ENCODE measurements at places on chromosomes 7 and 10.

DNA sequence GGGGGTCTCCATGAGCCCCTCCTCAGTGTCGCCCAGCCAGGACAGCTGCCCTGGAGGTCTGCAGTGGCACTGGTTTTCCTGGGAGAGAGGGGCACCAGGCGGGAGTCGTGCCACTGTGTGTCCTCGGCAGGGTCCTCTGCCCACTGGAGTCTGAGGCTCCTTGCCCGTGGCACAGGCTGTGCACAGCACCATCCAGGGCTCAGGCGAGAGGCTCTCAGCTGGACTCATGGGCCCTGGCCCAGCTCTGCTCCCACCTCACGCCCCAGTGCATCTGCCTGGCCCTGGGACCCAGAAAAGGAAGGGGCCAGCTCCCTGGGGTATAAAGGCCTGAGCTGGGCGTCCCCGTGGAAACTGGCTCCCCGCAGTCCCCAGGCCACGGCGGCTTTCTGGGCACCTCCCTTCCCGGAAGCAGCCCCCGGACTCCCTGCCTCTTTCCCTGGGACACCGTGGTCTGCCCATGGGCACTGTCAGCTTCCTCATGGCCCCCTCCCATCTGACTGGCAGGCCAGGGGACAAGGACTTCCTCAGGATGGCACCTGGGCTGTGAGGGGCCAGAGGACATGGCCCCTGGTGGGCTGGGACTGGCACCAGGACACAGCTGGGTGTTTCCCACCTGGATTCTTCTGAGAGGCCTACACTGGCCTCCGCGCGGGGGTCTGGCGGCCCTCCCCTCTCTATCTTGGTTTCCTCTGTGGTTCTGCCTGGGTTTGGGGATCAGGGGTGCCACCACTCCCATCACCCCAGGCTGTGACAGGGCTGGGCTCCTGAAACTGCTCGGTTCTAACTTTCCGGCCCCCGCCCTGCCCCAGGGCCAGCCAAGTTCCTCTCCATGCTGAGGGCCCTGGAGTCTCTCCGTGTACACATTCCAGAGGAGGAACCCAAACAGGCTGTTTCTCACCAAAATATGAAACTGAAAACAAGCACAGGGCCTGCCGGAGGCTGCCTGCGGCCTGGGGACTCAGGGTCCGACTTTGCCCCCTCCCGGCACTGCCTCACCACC, 5.5 kb downstream of the FOXL3 start:
- no peak for DNase-seq

- no peak for DNase-seq
Observed at GRCh38 chr10:60315311-60315710, 74.4 kb downstream of the ANK3 start.

DNA sequence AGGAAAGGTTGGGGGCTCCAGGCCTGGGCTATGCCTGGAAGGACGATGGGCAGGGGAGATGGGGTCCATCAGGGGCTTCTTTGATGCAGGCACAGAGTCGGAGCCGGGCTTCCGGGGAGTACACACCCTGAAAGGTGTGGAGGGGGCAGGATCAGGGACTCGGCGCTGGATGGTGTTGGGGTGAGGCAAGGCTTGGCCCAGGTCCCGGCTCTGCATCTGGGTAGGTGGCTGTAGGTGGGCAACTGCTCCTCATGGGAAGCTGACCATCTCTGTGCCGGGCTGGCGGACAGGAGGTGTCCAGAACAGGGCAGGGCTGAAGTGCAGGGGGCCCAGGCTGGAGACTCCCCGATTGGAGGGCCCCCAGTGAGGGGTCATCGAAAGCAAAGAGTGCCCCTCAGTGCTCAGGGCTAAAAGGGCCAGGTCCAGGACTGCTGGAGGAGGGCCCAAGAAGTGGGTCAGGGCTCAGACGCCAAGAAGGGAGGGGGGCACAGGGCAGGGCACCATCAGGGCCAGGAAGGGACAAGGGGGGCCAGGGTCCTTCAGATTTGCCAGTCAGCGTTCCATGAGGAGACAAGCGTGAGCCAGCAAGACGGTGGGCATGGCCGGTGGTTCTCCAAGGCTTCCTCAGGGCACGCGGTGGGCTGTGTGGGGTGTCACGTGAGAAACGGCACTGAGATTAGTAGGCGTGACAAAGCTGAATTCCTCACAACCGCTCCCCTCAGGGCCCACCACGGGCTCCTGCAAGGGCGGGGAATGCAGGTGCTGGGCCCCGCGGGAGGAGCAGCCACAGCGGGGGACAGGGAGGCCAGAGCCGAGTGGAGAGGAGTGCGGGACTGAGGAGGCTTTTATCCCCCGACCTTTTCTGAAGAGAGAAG, 97.0 kb downstream of the BMS1 start:
- no peak for DNase-seq

DNA sequence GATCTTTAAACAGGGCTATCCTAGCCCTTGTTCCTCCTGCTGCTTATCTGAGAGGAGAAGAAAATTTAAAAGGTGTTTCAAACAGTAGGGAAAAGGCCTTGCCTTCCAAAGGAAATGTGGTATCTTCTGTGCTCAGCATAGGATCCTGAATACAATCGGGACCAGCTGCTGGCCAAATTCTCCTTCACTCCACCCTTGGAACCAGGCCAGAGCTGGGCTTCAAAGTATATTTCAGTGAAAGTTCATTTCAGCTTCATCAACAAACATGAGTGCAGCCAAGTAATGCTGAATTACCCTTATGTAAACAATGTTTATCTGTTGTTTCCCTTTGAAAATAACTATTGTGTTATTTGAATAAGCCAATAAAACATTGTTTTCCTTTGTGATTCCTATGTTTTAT, 146.5 kb upstream of the MEOX2 start:
- DNase-seq: no peak

DNA sequence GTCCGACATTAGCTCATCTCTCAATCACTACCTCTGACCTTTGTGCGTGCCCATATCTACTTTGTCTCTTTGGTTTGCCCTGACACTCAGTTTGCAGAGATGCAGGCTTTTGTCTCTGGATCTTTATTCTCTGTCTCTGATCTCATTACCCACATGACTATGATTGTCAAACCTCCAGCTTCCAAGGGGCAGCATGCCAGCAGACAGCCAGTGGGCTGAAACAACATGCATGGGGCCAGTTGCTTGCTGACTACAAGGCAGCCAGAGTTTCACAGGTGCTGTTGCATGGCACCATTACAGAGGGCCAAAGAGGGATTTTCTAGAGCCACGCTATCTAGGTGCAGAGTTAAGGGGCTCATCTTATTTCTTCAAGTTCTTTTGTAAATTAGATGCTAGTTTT, 146.2 kb downstream of the SPAG6 start:
- DNase-seq: no peak

- DNase-seq: no peak
Observed at GRCh38 chr10:14074062-14074884, 256.5 kb downstream of the FRMD4A start.

GRCh38 chr10:110563132-110563531, 4.4 kb upstream of the SMC3 start:
- no peak for DNase-seq

GRCh38 chr7:51369746-51370145, 53.1 kb upstream of the COBL start:
- no peak for DNase-seq

DNA sequence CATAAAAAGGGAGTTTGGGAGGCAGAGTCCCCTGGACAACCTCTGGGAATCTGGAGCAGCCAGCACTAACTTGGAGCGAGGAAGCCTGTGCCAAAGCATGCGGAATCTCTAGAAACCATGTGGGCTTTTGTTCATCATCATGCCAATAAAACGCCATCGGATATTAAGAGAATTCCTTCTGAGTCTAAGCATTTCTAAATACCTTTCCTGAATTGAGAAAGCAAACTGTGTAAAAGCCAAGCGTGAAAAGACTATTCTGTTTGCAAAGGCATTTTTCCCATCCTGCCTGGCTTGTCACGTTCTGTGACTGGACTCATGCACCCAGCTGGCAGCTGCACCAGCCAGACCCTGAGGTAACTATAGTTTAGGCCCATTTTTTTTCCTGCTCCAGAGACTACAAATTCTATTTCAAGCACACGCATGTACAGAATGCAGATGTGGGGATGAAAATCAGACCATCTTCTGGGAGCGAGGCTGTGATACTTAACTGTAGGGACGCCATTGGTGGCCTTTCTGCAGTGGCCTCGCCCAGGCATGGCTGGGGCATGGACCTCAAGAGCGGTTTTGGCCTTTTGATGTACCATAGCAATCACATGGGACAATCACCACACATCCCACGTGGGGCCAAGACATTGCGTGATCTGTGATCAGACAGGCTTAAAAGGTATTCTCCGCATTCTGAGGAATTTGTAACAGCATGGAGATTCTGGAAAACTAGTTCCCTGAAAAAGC, 218.9 kb downstream of the KIAA1217 start:
- no peak for DNase-seq

DNA sequence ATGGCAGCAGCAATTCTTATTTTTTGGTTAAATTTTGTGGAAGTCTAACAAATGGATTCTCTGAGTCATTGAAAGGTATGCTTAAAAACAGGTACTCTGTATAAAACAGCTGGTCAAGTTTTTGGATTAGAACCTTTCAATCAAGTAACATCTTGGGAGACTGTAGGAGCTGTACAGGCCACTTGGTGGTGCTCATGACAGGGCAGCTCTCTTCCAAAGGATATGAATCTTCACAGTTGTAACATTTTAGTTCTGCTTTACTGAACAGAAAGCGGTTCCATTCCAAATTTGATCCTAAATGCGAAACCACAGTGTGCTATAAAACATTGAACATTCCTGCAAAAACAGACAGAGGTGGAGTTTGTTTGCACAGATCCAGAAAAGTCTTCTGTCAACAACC, 44.5 kb upstream of the AGR3 start:
- no peak for DNase-seq

DNA sequence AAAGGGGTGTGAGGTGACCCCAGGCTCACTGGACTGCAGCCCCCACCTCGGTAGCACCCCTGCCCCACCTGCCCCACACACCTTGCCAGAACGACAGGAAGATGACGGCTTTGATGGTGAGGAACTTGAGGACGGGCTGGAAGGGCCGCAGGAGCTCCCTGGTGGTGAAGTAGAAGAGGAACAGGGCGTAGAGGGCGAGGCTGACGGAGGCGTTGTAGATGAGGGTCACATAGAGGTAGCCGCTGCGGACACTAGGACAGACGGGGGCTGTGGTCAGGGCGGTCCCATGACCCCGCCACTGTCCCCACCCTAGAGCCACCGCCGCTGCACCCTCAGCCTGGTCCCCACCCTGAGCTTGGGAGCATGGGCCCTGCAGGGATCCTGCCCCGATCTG, 7.6 kb downstream of the TMEM184A start:
- no peak for DNase-seq

GRCh38 chr7:108083980-108084379, 46.2 kb downstream of the LAMB4 start:
- no peak for DNase-seq

DNA sequence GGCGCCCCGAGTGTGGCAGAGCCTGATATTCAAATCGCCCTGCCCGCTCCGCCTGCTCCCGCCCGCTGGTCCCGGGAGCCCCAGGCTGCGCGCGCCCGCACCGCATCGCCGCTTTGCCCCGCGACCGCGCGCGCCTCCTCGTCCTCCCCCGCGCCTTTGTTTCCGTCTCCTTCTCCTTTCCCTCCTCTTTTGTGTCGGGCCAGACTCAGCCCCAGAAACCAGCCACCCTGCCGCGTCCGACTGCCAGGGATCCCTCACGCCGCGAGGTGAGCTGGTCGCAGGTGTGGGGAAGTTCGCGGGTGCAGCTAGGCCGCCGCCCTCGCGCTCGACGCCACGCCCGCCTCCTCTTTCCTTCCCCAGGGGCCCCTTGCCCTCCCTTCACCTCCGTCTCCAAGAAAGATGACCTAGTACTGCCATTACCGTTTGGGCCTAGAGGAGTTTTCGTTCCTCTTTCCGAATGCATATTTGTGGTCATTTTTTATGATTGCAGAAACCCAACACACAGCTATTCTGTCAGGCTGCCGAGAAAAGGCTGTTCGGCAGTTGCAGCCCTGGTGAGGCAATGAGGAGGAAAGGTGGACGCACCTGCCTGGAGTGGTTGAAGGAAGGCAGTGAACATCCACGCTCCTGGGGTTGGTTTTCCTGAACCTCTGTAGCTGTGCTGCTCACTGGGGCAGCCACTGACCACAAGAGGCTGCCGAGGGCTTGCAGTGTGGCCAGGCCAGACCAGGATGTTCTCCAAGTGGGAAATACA, 107.3 kb downstream of the SNX10 start:
- DNase-seq: no peak

GRCh38 chr10:125102246-125102645, 58.1 kb downstream of the CTBP2 start:
- no peak for DNase-seq

DNA sequence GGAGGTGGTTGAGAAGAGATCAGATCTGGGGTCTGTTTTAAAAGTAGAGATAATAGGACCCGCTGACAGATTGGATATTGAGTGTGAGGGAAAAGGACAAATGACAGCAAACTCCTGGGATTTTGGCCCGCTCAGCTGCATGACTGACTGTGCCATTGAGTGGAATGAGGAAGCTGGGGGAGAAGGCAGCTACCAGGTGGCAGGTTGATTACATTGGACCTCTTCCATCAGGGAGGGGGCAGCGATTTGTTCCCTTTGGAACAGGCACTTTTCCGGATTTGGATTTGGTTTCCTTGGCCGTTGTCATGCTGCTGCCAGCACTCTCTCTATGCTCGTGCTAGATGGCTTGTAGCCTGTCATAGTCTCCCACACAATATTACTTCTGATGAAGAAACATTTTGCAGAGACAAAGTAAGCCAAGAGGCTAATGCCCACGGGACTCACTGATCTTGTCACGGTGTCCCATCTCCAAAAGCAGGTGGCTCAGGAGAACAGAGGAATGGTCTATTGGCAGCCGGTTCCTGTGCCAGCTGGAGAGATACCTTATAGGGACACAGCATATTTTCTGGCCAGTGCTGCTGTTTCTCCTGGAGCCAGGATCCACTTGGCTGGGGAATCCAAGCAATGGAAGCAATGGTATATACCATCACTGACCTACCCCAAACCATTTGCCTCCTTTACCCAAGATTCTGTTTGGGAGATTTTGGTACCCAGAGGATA, 69.1 kb upstream of the WAC start:
- no peak for DNase-seq

GRCh38 chr7:139562961-139563565, 39.6 kb downstream of the CLEC2L start:
- DNase-seq: no peak

GRCh38 chr10:17286562-17287550, 58.8 kb downstream of the VIM start:
- no peak for DNase-seq

GRCh38 chr7:116797612-116798011, 64.8 kb upstream of the CAPZA2 start:
- DNase-seq: no peak

DNA sequence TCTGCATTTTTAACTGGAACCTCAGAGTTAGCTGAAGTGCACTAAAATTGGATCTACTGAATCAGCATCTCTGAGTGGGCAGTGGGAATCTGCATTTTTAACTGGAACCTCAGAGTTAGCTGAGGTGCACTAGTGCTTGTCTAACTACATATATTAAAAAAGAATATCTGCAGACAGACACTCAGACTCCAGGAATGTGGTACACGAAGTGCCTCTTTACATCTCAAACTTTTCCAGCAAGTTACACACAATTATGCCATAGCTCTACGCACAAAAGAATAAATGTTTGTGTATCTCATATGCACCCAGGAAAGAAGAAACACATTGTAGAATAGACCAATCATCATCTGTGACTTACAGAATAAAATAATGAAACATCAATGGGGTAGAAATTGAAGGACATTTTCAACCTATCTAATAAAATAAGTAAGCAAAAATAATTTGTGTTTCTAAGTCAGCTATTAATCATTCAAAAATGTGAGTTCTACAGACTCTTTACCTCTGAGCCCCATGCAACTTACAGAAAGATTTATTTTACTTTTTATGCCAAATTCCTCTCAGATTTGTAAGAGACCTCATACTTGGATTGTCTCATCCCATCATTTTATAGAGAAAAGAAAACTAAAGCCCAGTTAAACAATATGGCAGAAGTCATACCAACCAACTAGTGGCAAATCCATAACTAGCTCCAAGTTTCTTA, 28.3 kb downstream of the PPP1R3A start:
- no peak for DNase-seq

Data from stimulated activated CD8-positive, alpha-beta memory T cell treated with anti-CD3 and anti-CD28 coated beads, Interleukin-4, amount 100 ng/mL, for 4 hours (primary cell).